ENCODE measurements at places on chromosomes 11 and 22. TPM values are rescaled to one million over a fixed set of nuclear protein-coding genes. Genes with fewer than 3 reads are reported as not detected.

The RPS19BP1 gene
- 39.6 TPM for total RNA-seq

The SHANK3 gene
- 0.90 TPM for total RNA-seq

- no peak for DNase-seq
Observed at GRCh38 chr22:30204015-30204741, 42.4 kb downstream of the LIF start.

The NECTIN1 gene
- total RNA-seq: 7.8 TPM

The UBQLN3 gene
- total RNA-seq: not detected

DNA sequence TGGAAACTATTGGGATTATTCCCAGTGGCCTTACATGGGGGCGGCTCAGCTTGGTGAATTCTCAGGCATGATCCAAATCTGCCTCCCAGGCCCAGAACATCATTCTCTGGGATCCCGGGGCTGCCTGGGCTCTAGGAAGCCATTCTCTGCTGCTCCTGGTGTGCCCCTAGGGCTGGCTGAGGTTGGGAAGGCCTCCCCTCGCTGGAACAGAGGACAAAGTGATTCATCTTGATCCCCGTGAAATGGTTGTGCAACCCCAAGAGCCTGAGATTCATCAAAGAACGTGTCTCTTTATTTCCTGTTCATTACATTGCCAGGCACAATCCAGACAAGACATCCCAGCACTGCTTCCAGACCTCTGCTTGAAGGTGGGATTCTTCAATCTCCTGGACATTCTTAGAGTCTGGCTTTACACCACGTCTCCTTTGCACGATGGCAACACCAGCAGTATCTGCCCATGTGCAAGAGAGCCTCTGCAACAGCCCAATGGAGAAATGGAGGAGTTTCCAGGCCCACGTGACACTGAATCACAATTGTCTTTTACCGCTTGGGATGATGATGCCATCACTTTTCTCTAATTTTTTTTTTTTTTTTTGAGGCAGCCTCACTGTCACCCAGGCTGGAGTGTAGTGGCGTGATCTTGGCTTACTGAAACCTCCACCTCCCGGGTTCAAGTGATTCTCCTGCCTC is 52.3 kb downstream of the TST start:
- peak; percentile 48 for DNase-seq

The MLC1 gene
- total RNA-seq: not detected

The ARHGAP8 gene
- 0.41 TPM for total RNA-seq

- peak; percentile 95 for DNase-seq
Observed at GRCh38 chr22:36081023-36081431, 52.4 kb upstream of the RBFOX2 start.

DNA sequence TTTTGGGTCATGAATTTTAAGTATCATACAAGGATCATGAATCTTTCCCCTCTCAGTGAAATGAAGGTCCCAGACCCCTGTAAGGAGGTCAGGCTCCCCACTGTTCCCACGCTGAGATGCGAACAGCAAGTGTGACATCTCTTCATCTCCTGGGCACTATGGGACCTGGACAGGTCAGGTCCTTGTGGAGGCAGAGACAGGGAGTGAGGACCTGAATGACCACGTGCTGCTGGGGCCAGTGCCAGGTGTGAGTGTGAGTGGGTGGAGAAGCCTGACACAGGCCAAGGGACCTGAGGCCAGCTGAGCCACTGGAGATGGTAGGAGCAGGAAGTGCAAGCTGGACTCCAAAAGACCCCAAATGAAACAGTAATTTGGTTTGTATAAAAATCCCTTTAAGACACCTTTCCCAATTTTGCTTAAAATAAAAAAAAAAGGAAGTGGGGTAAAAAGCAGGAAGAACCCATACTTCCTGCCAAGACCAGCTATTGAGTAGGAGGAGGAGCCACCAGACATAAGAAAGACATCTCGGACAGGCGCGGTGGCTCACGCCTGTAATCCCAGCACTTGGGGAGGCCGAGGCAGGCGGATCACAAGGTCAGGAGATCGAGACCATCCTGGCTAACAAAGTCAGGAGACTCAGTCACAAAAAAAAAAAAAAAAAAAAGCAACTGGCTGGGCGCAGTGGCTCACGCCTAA is 35.4 kb upstream of the SERPIND1 start:
- no peak for DNase-seq

The MB gene
- not detected for total RNA-seq

DNA sequence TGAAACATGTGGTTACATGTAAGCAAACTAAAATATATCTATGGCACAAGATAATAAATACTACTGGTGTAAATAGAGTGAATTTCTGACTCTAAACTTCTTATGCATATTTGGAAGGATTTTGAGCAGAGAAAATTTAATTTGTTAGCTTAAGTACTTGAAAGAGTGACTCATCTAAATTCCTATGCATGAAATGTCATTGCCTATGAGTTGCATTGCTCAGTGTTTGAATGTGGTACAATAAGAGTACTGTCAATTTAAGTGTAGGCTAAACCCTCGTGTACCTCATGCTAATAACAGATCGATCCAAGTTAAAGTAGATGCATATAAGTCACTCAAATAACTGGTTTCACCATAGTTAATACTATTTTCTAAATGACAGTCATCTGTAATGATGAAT is 5.3 kb upstream of the CARD18 start:
- peak; percentile 63 for DNase-seq

The GGTLC3 gene
- not detected for total RNA-seq

The LRRC4C gene
- 0.27 TPM for total RNA-seq

- no peak for DNase-seq
Observed at GRCh38 chr22:44584256-44584902, 86.3 kb upstream of the RTL6 start.

DNA sequence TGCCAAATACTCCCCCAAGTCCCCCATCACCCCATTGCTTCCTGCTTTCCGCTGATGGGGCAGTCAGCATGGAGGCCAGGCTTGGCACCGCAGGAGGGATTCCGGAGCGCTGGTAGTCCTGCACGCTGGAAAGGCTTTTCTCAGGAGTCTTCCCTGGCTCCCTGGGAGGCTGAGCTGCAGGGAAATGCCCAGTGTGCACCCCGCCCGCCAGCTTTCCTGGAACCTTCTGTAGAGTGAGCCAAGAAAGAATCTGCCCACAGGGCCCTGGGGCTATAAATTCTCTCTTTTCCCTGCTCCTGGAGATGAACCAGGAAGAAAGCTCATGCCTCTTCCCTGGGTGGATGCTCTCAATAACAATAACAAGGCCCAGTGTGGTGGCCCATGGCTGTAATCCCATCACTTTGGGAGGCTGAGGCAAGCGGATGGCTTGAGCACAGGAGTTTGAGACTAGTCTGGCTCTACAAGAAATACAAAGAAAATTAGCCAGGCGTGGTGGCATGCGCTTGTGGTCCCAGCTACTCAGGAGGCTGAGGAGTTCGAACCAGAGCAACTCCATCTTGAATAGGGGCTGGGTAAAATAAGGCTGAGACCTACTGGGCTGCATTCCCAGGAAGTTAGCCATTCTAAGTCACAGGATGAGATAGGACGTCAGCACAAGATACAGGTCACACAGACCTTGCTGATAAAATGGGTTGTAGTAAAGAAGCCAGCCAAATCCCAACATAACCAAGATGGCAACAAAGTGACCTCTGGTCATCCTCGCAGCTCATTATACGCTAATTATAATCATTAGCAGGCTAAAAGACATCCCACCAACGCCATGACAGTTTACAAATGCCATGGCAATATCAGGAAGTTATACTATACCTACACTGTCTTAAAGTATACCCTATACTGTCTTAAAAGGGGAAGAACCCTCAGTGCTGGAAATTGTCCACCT is 46.4 kb upstream of the FTH1 start:
- DNase-seq: peak; percentile 63

The APLNR gene
- not detected for total RNA-seq

- no peak for DNase-seq
Observed at GRCh38 chr11:14409891-14410290, 50.9 kb upstream of the RRAS2 start.

DNA sequence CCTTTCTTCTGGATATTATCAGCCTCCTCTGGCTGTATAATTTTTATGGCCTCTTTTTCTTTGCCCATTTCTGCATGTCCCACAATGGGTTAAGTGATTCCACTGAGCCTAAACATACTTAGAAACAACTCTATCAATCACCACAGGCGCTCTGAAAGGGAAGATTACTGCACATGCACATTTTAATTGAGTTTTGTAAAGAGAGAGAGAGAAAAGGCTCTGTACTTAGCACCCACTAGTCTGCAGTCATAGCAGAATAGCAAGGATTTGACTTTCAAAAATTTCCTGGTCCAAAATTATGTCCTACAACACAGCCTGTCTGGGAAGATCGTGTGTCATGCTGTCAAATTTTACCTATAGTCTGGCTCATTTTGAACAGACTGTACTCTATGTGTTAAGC is 758.5 kb downstream of the OPCML start:
- no peak for DNase-seq

DNA sequence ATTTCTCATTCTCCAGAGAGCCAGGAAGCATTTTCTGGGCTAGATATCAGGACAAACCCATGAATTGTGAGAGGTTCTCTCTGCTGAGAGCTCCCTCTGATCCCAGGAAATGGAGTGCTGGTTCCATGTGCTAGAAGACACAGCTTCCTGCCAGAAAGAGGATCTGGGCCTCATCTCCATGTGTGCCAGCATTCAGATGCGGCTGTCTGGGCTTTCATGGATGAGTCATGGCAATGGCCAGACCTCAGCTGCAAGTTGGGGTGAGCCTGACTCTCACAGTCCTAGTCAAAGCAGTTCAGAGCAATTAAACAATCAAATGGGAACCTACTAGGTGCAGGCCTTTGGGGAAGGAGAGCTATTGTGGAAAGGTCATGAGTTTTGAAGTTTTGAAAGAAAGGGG is 82.3 kb upstream of the EED start:
- DNase-seq: peak; percentile 94

DNA sequence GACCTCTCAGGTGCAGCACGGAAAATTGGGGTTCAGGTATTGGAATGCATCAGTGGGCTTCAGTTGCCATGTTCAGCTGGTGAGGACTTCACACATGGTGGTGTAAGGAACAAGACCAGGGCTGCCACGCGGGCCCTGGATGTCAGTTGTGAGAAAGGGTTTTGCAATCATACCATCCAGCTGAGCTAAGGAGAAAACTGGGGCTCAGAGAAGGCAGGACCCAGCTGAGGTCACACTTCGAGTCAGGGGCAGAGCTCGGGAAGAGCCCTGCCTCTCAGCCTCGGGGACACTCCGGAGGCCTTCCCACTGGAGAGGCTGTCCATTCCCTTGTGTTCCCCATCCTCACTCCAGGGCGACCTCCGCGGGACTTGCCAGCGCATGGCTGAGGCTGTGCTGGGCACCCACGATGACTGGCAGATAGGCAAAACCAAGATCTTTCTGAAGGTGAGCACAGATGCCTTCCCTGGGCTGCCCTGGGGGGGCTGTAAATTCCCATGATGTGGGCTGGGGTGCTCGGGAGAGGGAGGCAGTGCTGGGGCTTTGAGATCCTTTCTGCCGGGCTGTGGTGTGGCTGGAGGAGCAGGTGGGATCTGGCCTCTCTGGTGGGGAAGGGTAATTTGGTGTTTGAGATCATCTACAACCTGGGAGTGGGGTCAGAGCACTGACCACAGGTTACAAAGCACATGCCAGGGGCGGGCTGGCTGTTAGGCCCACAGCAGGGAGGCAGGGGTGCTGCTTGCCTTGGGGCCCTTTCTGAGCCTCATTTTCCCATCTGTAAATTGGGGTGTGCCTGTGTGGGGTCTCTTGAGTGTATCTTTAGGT is 47.2 kb downstream of the MYO7A start:
- DNase-seq: no peak

The F2 gene
- total RNA-seq: not detected

The EFCAB6 gene
- 2.7 TPM for total RNA-seq

GRCh38 chr22:42372976-42373375 is 59.2 kb downstream of the NFAM1 start:
- DNase-seq: no peak

All from fibroblast of the aortic adventitia (primary cell).